ENCODE measurements at places on chromosomes 2 and 18.

DNA sequence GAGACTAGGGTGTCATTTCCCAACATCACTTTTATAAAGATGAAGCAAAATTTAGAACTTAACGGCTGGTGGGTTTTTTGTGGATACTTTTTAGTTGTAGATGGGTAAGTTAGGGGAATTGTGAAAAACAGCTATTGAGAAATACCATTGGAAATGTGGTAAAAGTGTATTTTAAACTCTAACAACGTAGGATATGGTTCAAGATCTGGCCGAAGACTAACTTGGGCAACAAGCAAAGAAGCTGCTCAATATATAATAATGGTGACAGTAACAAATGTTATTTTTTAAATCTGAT is 1.6 kb downstream of the DNAH7 start:
- no peak for DNase-seq

GRCh38 chr2:207951734-207952470 is 73.4 kb downstream of the PLEKHM3 start:
- no peak for DNase-seq

GRCh38 chr2:45631319-45631718 is 20.2 kb upstream of the PRKCE start:
- DNase-seq = no peak

GRCh38 chr2:240963868-240964703 is 34.3 kb upstream of the SNED1 start:
- peak; percentile 5 for DNase-seq

DNA sequence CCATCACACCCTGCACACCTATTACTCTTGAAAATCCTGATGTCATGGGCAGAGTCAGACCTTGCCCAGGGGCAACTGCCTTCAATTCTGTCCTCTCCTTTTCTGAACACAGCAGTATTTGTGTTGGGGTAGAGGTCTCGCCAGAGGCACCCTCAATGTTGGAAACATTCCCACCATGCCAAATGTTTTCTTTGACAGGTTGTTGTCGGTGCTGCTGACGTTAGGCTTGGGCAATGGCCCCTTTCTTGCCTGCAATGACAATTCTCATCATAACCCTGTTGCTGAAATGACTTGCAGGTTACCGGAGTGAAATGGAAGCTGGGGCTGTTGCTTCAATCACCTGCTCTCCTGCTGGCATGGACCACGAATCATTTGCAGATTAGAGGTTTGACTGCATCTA is 17.9 kb downstream of the GKN1 start:
- DNase-seq = no peak

GRCh38 chr2:110732422-110733413 is at the start of gene ACOXL:
Gene ACOXL, plus strand, starts transcription at chr2:110732573. Its CDS starts 35,817 bp downstream, at chr2:110768390.
- no peak for DNase-seq

GRCh38 chr2:172281648-172282570 is 145.5 kb upstream of the ITGA6 start:
- no peak for DNase-seq

GRCh38 chr2:9244985-9245544 is 38.5 kb downstream of the ASAP2 start:
- peak; percentile 34 for DNase-seq

- no peak for DNase-seq
These were observed 120.2 kb downstream of the MEIS1 start for GRCh38 chr2:66555091-66555490.

DNA sequence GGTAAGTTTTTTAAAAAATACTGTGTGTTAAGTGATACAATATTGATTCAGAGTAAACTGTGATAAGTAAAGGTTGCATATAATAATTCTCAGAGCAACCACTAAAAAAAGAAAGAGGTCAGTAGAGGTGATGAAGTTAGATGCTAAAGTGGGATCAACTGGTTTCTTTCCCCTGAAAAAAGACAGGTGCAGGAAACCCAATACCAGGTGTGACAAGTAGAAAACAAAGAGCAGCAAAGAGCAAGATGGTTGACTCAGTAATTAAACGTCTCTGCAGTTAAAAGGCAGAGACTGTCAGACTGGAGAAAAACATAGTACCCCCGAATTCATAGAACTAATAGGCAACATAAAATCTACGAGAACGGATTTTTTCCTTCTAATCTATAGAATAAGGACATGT is 128.3 kb downstream of the ATP9B start:
- DNase-seq = no peak

- no peak for DNase-seq
These were observed 5.9 kb downstream of the SP9 start for GRCh38 chr2:174340400-174341292.

GRCh38 chr2:86038291-86039081 is 67.2 kb downstream of the POLR1A start:
- DNase-seq = peak; percentile 88

DNA sequence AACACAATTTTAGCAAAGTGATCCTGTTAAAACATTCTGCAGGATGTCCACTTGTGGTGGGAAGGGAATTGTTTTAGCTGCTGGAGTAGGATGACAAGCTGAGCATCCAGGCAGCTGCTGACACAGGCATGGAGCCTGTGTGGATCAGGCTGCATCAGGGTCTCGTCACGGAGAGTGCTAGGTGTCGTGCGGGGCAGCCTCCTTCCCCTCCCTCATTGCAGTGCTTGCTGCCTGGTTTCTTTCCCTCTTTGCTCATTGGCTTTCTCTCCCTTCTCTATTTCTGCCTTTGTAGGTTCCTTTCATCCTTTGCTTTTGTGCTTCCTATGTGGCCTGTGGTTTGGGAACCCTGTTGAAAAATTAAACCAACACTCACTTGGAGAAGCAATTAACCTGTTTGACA is 172.9 kb downstream of the TPGS2 start:
- no peak for DNase-seq

DNA sequence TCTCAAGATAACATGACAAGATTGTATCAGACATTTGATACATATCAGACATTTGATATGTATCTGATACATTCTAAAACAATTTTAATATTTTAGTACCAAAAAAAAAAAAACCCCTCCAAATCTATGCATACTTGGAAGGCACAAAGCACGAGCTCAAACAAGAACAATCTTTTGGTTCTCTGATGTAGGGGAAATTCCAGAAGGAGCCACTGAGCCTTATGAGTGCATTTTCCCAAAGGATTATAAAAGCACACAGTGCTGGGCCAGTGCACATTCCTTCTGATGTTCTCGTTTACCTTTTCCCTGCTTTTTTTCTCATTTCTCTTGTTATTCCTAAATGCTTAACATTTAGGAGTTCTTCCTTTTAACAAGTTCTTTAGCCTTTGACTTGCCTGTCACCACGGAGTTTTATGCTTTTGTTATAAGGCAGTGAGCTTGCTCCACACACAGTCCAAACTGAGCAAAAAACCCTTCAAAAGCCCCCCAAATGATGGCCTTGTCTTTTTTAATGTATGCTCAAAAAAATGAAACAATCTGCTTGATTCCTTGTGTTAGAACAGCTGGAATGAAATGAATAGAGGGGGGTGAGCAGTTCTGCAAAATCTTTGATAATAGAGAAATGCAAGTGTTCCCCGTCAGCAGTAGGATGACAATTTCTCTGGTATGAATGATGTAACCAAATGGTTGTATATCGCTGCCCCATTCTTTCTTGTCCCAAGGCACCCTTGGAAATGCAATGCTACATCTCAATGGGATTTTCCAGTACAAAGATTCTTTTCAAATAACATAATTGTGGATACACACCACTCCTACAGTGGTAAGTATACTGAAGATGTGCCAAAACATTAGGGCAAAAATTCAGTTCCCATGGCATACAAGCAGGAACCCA is 597.2 kb upstream of the ZEB2 start:
- no peak for DNase-seq

DNA sequence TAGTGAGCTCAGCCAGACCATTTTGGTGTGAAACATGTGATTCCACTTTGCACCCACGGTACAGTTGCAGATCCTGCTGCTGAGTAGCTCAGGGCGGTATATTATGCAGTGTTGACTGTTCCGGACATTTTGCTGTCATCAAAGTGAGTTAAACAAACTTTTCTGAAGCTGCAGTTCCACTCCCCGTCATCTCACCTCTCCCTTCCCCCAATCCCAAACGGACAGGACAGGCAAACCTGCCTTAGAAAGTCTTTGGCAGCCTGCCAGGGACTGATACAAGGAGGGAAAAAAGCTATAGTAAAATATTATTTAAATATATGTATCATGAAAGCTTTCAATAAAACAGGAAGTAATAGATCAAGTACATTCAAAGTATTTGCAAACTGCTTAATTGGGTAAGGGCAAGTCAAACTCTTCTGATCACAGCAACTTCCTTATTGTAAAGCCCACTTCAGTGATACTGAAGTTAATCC is 35.5 kb upstream of the SP5 start:
- no peak for DNase-seq

DNA sequence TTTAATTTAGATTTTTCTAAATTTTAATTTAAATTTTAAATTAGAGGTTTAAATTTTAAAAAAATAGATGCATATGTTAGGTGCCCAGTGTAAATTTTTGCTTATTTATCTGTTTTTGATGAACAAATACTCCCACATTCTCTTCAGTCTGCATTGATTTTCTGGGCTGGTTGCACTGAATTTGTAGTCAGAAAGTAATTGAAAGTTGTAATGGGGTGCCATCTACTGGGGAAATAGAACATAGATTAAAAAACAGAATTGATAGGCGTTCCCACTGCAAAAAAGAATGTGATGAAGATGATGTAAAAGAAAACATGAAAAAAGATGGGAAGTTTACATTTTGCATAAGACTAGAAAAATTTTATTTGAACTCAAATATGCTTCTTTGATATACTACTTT is 51.7 kb upstream of the CCDC85A start:
- DNase-seq = no peak

DNA sequence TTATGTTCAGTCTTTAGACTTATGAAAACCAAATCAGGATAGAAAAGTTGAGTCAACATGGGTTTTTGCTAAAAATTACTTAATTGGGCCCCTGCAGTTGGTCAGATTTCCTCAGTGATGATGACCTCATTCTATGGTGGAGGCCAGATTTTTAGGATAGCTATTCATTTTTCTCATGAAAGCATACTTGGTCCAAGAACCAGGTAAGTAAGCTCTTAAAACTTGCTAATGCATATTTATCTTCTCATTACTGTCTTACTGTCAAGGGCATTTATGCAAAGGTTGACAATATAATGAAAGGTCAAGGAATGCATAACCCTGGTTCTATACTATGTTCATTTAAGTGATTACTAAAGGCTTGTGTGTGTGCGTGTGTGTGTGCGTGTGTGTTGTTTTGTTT is 650.6 kb downstream of the SATB2 start:
- DNase-seq = no peak

- no peak for DNase-seq
These were observed 23.6 kb downstream of the ZNF397 start for GRCh38 chr18:35264409-35264808.

DNA sequence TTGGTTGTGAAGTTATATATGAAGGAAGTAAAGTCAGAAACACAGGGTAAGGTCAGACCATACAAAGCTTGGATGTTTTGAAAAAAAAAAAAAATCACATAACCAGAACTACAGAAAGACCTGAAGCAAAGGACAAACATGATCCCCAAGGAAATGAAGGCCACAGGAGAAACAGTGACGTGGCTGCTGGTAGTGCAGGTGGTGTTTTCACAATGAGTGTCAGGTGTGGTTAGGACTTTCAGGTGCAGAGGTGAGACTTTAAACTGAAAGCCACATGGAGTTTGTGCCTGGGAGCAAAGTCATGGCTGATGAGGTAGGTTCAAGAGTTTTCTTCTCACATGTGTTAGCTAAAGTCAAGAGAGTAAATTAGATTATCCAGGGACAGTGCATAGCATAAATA is 270.7 kb downstream of the PIEZO2 start:
- DNase-seq = peak; percentile 10

GRCh38 chr18:47248604-47249313 is 2.7 kb downstream of the SKOR2 start:
- DNase-seq = no peak

DNA sequence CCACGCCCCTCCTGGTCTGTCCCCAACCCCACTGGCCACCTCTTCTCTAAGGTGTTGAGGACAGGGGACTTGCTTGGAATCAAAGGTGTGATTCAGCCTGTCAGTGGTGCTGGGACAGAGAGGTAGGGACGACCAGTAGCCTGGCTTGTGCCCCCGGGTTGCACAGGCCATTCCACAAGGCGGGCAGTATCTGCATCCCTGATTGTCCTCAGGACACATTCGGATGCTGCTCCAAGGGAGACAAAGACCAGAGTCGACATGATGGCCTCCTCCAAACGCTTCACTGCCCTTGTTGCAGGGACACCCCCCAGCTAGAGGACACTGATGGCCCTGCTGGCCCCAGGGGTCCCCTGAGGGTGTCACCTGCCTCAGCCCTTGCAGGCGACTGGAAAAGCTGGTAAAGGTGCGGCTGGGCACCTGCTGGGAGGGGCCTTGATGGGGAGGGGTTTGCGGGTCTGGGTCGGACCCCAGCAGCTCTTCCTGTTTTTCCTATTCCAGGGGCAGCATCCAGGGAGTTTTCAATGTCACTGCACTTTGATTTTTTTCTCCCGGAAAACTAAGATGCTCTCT is 98.0 kb downstream of the PTGR3 start:
- DNase-seq = no peak

- DNase-seq = no peak
These were observed 39.1 kb upstream of the MAP4K4 start for GRCh38 chr2:101658387-101658786.

- DNase-seq = no peak
These were observed 2.5 kb upstream of the SH3RF3 start for GRCh38 chr2:109126501-109126860.

DNA sequence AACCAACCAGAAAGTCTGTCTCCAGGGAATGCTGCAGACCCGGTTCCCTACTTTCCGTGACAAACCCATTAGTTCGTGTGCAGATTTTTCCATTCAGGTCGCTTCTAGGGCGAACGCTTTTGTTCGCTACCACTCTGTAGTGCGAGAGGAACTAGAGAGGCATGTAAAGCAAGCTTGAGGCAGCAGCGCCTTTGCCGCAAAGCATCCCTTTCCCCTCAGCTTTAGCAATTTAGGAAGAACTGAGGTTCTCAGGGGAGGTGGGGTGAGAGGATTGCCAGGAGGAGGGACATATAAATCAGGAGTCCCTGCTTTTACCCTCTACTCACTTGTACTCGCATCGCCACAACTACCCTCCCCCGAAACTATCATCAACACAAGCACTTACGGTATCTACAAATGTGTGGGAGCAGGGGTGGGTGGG is 748 bp upstream of the ZNF804A start:
- peak; percentile 8 for DNase-seq

- no peak for DNase-seq
These were observed 34.8 kb upstream of the KLHL29 start for GRCh38 chr2:23350041-23350791.

GRCh38 chr2:127589841-127590240 is 54.4 kb downstream of the MYO7B start:
- DNase-seq = no peak

DNA sequence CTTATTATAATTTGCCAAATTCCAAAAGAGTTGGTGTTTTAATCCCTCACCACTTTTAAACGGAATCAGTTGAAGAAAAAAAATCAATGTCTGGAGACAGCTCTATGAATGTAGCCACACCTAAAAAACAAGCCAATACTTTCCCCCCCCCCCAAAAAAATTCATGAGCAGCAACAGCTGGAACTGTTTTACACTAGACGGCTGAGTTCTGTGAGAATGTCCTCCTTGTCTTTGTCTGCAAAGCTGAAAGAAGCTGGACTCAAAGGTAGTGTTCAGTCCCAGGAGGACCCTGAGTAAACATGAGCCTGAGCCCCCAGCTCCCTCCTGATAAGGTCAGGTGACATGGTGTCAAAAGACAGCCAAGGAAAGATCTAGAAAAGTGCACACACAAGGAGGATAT is 68.2 kb downstream of the ZNF521 start:
- DNase-seq = no peak

Data from activated CD4-positive, alpha-beta memory T cell treated with anti-CD3 and anti-CD28 coated beads for 36 hours (primary cell).